Urinary bladder (tissue), 4 donors: ENCODE measurements at places on chromosomes 1 and 21. TPM values are rescaled to one million over a fixed set of nuclear protein-coding genes. Genes with fewer than 3 reads are reported as not detected.

DNA sequence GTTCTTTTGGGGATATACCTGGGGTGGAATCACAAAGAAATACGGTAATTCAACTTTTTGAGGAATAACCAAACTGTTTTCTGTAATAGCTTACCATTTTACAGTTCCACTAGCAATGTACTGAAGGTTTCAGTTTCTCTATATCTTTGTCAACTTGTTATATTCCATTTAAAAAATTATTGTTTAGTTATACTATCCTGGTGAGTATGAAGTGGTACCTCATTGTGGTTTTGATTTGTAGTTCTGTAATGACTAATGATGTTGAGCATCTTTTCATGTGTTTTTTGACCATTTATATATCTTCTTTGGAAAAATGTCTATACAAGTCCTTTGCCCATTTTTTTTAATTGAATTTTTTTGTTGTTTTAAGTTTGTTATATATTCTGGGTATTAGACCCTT is 39.4 kb downstream of the MAST2 start:
- DNase-seq = no peak

DNA sequence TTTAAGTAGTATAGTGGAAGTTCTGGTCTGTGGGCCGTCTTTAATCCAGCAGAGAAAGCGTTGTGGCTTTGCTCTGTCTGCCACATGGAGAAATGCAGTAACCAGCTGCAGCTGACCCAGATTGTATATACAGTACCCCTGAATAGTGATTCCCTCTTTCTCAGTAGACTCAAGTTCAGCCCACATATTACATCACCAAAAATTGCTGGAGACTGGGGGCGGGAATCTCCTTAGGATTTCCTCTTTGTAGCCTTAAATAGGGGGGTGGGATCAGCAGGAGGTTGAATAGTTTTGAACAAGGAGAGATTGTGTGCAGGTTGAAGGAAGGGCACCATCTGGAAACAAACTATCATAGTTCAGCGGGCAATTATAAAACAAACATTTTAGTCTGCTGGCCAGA is at the start of gene ANGPTL1:
Gene ANGPTL1 (minus strand): TSS at position 134 of the 400 bp plus-strand sequence. CDS start 5,301 bp downstream, outside the sequence.
- peak; percentile 23 for DNase-seq

GRCh38 chr1:154431586-154432373 is 26.6 kb downstream of the IL6R start:
- DNase-seq = no peak

Gene ACTN2
- 14.2 TPM for total RNA-seq

Gene RXFP4
- total RNA-seq = not detected
